ENCODE measurements at places on chromosomes 7 and 10.

- no peak for DNase-seq
Measured at GRCh38 chr10:118963933-118964332, 65.6 kb upstream of the NANOS1 start.

DNA sequence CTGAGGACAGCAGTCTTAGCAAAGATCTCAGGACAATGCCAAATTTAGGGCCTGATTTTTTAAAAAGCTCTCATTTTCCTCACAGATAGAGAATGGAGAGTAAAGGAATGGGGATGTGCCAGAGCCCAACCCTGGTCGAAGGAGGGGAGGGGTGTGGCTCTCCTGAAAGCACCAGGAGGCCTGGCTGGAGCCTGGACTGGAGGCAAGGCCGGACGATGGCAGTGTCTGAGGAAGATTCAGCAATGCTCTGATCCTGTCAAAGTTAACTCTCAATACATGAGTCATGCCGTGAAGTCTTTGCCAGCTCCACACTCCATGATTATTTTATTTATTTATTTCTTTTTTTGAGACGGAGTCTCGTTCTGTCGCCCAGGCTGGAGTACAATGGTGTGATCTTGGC lies 108.3 kb downstream of the UPF2 start:
- no peak for DNase-seq

GRCh38 chr10:26334232-26334931 lies 103.8 kb upstream of the APBB1IP start:
- DNase-seq = no peak

DNA sequence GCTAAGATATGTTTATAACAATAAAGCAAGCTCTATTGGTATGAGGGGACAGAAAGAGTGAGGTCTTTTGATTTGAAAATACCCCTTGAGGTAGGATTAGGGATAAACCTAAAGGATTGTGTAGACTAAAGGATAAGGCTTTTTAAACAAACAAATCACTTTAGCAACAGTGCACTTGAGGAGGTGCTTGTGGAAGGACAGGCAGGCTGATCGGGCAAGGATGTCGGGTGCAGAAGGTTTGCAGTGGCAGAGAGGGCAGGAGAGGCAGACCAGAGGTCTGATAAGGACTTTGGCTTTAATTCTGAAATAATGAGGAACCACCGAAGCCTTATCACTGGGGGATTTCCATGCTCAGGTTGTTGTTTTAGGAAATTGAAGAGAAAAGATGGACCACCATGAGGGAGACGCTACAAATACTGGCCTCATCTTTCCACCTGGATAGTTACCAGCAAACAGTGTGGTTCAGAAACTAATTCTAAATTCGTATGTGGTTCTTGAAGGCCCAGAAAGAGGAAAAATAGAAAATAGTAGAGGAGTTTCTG lies 119.5 kb upstream of the KLF6 start:
- no peak for DNase-seq

DNA sequence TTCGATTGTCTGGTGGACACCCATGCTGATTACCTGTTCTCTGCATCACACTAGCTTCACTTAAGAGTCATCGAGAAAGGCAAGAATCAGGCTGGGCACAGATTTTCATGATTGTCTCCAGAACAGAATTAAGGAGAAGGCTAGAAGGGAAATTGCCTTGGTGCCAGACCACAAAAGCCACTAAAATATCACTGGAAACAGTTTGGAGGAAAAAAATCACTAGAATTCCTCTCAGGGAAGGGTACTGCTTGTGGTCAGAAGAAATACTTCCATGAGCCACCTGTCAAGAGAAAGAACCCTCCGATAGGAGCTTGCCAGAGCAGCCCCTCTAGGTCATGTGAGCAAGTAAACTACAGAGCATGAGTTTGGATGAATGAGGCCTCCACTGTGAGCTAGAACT lies 269.3 kb upstream of the TEX47 start:
- no peak for DNase-seq

DNA sequence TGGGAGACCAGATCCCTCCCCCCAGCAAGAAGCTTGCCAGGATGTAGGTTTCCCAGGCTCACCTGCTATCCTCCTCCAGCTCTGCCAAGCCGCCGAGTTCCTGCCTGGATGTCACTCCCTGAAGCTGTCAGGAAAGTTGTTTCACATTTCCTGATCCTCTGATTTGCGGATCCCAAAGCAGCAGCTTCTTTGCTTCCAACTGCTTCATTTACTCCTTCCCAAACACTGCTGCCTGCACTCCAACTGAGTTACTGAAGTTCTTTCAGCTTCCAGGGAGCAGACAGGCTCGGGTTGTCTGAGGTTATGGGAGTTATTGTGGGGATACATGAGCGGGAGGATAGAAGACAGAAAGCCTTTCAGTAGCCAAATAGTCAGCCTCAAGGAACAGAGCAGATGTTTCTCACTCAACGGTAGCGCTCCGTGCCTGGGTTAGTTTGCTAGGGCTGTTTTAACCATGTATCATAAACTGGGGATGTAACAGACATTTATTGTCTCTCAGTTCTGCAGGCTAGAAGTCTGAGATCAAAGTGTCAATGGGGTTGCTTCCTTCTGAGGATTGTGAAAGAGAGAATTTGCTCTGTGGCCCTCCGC lies 516.0 kb downstream of the REEP3 start:
- DNase-seq = no peak

DNA sequence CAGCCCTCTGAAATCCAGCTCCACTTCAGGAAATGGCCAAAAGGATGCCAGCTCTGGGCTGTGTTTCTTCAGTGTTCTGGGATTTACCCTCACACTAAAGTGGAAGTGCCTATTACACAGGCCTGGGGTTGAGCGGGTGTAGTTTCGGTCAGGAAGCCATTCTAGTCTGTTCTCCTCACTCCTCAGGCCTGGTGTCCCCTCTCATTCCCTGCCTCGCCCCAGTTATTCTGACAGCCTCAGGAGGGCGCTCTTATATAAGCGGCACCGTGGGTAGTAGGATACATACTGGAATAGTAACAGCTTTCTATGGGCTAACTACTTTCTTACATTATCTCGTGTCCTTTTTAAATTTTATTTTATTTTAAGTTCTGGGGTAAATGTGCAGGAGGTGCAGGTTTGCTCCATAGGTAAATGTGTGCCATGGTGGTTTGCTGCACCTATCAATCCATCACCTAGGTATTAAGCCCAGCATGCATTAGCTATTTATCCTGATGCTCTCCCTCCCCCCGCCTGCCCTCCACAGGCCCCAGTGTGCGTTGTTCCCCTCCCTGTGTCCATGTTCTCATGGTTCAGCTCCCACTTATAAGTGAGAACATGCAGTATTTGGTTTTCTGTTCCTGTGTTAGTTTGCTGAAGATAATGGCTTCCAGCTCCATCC lies 12.2 kb upstream of the LGI1 start:
- DNase-seq = no peak

GRCh38 chr7:15555381-15555859 lies 6.4 kb downstream of the AGMO start:
- DNase-seq = no peak

DNA sequence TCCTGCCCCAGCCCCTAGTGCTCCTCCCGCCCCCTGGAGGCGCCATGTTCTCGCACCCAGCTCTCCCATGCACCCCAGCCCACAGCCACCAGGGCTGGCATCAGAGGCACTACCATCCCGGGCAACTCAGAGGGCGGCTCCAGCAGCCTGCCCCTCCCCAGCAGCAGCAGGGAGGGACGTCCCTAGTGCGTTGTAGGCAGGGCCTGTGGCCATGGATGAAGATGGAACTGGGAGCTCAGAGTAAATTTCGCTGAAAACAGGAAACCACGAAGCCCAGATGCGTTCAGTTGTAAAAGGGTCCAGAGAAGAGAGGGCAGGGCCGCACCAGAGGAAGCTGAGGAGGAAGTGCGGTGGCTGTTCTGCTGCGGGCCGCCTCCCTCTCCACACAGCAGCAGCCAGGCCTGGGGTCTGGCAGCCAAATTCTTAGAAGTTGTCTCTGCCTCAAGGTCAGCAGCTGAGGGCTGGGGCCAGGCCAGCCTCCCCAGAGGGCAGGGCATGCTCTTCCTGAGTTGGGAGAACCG lies 24.6 kb downstream of the VSIR start:
- DNase-seq = peak; percentile 88

- no peak for DNase-seq
Measured at GRCh38 chr10:50343702-50344331, 92.5 kb upstream of the ASAH2 start.

- DNase-seq = no peak
Measured at GRCh38 chr10:23406409-23406808, 32.5 kb upstream of the OTUD1 start.

DNA sequence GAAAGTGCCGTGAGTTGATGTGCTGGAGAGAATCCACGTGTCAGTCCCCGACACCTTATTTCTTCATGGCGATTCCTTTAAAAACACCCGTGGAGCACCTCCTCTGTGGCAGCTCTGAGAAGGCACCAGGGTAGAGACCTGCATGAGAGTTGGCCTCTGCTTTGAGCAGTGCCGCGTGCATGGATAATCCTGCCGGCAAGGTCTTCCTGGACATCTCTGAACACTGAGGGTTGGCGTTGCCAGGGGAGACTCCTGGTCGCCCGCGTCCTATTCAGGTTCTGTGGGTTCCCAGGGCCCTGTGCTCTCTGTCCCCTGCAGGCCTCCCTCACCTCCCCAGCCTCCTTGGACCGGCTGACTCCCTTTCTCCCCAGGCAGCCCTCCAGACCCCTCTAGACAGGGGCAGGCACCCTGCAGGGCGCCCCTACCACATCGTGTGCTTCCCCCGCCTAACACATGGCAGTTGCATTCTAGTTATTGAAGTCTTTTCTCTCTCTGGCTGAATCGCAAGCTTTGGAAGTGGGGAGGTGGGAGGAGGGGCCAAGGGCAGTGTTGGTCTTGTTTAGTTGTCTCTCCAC lies 95.6 kb downstream of the MKI67 start:
- peak; percentile 51 for DNase-seq

DNA sequence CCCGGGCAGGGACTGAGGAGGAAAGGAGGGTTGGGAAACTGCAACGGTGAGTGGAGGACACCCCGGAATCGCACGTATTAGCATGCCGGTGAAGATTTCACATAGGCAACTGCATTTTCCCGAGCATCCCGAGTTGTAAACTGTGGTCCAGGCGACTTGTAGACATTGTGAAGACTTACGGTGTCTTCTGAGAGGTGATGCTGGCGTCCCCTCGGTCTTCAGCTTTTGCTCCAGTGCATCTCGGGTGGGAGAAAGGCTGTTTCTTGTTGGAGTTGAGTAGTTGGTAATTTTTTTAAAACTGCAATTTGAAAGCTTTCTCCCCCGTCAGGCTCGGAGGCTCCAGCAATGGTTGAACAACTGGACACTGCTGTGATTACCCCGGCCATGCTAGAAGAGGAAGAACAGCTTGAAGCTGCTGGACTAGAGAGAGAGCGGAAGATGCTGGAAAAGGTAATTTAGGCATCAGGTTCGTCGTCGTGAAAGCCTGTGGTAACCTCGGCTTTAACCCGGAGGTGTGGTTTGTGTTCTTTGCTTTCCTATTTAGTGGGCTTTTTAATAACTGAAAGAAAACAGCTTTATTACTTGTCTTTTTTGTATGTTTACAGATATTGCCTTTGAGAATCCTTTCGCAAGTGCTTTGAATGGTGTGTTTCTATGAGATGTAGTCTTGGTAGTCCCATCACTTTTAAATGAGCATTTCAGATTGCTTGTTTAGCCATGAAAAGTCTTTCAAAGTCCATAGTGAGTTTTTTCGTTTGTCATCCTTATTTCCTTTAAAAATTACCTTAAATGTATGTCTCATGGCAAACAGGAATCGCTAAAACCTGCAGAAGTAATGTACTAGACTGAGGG lies 687 bp downstream of the HELLS start:
- no peak for DNase-seq
